ENCODE measurements at places on chromosomes 7 and 10. TPM values are rescaled to one million over a fixed set of nuclear protein-coding genes. Genes with fewer than 3 reads are reported as not detected.
A peak's percentile ranks its signal among the peaks of the same experiment; 100 is the strongest.

GRCh38 chr7:120615703-120616102 is 242.2 kb downstream of the TSPAN12 start:
- H3K27ac ChIP-seq: no peak overlapping the region
- H3K36me3 ChIP-seq: no peaks in the 10 kb centered on the region
- no peak for DNase-seq
- H3K4me3 ChIP-seq: no peak overlapping the region
- no peaks in the 10 kb centered on the region for H3K27me3 ChIP-seq

DNA sequence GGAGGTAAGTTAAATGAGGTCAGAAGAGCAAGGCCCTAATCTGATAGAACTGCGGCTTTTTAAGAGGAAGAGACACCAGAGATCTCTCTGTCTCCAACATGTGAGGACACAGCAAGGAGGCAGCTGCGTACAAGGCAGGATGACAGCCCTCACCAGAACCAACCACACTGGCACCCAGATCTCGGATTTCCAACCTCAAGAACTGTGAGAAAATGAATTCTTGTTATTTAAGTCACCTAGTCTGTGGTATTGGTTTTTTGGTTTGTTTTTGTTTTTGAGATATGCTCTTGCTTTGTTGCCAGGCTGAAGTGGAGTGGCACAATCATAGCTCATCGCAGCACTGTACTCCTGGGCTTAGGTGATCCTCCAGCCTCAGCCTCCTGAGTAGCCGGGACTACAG is 127.2 kb downstream of the DLG5 start:
- no peaks in the 10 kb centered on the region for H3K27me3 ChIP-seq
- H3K36me3 ChIP-seq: peaks cover 79% of the 10 kb centered on the region
- no peaks in the 10 kb centered on the region for H3K4me1 ChIP-seq
- no peak overlapping the region for H3K27ac ChIP-seq
- H3K4me3 ChIP-seq: no peak overlapping the region
- no peak for DNase-seq

DNA sequence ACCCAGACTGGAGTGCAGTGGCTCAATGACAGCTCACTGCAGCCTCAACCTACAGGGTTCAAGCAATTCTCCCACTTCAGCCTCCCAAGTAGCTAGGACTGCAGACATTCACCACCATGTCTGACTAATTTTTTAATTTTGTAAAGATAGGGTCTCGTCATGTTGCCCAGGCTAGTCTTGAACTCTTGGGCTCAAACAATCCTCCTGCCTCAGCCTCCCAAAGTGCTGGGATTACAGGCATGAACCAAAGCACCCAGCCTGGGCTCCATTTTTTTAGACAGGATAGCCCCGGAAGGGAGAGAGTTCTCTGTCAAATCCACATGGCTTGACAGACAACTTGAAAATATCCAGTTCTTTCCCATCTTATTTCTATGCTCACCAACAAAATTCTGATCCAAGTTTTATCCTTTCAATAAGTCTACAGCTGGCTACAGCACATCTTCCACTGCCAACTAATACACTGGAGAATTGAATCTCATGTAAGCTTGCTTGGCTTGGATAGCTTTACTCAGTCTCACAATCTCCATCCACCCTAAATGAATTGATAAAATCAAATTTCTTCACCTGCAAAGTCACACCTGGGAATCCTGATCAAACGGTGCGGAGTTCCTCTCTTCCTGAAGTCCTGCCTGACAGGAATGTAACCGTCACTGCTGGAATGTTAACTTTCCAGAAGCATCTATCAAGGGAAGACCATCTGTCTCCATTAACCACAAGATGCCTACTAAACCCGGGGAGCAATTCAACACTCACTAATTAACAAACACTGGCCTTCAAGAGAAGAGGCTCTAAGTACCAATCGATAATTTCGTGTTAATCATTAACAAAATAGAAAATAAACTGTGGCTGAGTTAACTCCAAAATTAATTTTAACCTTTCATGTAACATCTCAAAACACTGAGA is 239.7 kb upstream of the MKLN1 start:
- DNase-seq: no peak
- peaks cover 91% of the 10 kb centered on the region for H3K4me1 ChIP-seq
- no peaks in the 10 kb centered on the region for H3K36me3 ChIP-seq
- no peak overlapping the region for H3K27ac ChIP-seq
- no peaks in the 10 kb centered on the region for H3K27me3 ChIP-seq
- H3K4me3 ChIP-seq: no peak overlapping the region

PYROXD2 gene
- total RNA-seq: 7.1 TPM

DNA sequence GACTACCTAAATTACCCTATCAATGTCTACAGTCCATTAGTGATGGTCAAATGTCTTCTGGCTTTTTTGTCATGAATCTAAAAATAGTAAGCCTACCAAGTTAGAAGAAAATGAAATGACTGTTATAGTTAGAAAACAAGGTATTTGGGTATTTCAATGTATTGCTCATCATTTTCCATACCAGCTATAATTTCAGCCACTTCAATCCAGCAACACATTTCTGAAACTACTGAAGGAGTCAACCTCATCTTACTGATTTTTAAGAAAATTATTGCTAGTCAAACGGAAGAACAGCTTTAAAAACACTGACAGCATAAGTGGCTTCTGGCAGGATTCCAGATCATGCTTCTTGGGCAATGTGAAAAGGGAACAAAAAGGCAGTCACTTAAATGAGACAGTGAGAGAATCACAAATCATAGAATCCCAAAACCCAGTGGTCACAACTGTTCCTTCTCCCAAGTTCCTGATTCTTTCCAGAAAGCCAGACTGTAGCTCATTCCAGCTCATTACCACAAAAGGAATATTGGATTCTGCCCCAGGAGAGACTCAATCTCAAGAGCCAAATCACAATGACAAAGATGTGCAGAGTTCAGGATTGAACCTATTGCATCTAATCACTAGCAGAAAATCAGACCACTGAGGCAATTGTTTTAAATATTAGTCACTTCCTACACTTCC is 61.2 kb upstream of the LRRN3 start:
- H3K27me3 ChIP-seq: no peaks in the 10 kb centered on the region
- no peak overlapping the region for H3K27ac ChIP-seq
- no peak for DNase-seq
- no peak overlapping the region for H3K4me3 ChIP-seq
- no peaks in the 10 kb centered on the region for H3K36me3 ChIP-seq

- no peak for DNase-seq
- H3K4me3 ChIP-seq: no peak overlapping the region
- H3K27ac ChIP-seq: no peak overlapping the region
- H3K4me1 ChIP-seq: no peaks in the 10 kb centered on the region
- peaks cover 70% of the 10 kb centered on the region for H3K36me3 ChIP-seq
Observed at GRCh38 chr7:151135525-151135845, 32.0 kb downstream of the GBX1 start.

C10orf88 gene
- 5.6 TPM for total RNA-seq

- DNase-seq: no peak
- no peak overlapping the region for H3K4me3 ChIP-seq
- no peaks in the 10 kb centered on the region for H3K36me3 ChIP-seq
- no peaks in the 10 kb centered on the region for H3K27me3 ChIP-seq
- no peak overlapping the region for H3K27ac ChIP-seq
- H3K4me1 ChIP-seq: no peaks in the 10 kb centered on the region
Observed at GRCh38 chr7:22269963-22270362, 87.0 kb downstream of the RAPGEF5 start.

ZNF853 gene
- 14.0 TPM for total RNA-seq

TSPAN12 gene
- total RNA-seq: 9.6 TPM

NRG3 gene
- total RNA-seq: not detected

DNA sequence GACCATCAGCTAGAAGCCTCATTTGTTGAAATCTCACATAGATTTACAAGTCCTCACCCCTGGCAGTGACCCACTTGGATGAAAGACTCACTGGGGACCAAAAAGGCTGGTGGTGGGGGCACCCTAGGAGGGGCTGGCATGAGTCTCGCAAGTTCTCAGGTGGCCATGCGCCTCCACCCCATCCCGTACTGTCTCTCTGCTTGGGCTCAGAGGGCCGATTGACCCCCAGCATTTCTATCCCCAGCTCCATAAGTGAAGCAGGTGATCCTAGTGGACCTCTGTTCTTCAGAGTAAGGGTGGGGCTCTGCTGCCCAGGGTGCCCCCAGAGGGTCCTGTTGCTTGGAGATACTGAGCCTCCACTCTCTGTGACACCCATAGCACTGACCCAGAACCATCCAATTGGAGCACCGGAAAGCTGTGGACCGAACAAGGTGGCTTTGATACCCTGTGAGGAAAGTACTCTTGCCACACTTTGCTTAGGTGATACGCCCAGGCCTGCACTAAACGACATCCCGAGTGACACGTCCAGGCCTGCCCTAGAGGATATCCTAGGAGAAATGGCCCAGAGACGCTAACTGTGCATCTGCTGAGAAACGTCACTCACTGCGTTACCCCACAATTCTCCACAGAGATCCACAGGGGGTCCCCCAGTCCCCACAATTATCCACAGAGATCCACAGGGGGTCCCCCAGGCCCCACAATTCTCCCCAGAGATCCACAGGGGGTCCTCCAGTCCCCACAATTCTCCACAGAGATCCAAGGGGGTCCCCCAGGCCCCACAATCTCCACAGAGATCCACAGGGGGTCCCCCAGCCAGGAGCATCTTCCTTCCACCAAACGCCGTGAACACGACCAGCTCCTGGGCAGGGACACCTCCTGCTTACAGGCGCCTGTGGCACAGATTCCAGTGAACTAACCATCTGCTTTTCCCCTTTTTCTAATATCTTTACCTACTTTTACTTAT is 262.9 kb downstream of the PTPRN2 start:
- H3K4me1 ChIP-seq: no peaks in the 10 kb centered on the region
- H3K27ac ChIP-seq: no peak overlapping the region
- peak; percentile 79 for DNase-seq

MYL10 gene
- total RNA-seq: not detected

GRCh38 chr7:36037121-36037662 is 115.9 kb upstream of the EEPD1 start:
- DNase-seq: peak; percentile 93
- H3K4me3 ChIP-seq: no peak overlapping the region
- H3K27me3 ChIP-seq: no peaks in the 10 kb centered on the region
- no peaks in the 10 kb centered on the region for H3K36me3 ChIP-seq
- peaks cover 38% of the 10 kb centered on the region for H3K4me1 ChIP-seq

- no peaks in the 10 kb centered on the region for H3K36me3 ChIP-seq
- no peak overlapping the region for H3K27ac ChIP-seq
- peaks cover 91% of the 10 kb centered on the region for H3K4me1 ChIP-seq
- DNase-seq: no peak
- H3K27me3 ChIP-seq: no peaks in the 10 kb centered on the region
- no peak overlapping the region for H3K4me3 ChIP-seq
Observed at GRCh38 chr7:44636041-44636584, 29.7 kb downstream of the OGDH start.

- no peaks in the 10 kb centered on the region for H3K36me3 ChIP-seq
- H3K4me1 ChIP-seq: peaks cover 23% of the 10 kb centered on the region
- H3K27me3 ChIP-seq: no peaks in the 10 kb centered on the region
- H3K4me3 ChIP-seq: no peak overlapping the region
- no peak for DNase-seq
Observed at GRCh38 chr10:103551619-103552602, 58.4 kb downstream of the NEURL1 start.

C10orf62 gene
- total RNA-seq: not detected

DNA sequence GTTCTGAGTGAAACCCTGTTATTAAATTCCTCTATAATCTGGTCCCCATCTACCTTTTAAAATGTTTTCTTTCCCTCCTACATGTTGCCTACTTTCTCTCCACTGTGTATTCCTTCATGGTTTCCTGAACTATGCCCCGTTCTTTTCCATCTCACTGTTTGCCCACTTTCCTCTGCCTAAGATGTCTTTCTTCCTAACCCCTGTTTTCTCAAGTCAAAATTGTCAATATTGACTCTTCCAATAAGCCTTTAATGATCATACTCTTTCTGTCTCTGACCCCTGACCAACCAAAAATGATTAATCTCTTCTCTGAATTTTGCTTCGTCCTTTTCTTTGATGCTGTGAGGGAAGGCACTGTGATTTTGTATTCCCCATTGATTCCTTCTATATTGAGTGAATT is 30.6 kb upstream of the OIT3 start:
- DNase-seq: no peak
- H3K27me3 ChIP-seq: no peaks in the 10 kb centered on the region
- H3K36me3 ChIP-seq: no peaks in the 10 kb centered on the region

ZNF488 gene
- not detected for total RNA-seq

SKIDA1 gene
- total RNA-seq: 2.7 TPM

MRLN gene
- not detected for total RNA-seq

DNA sequence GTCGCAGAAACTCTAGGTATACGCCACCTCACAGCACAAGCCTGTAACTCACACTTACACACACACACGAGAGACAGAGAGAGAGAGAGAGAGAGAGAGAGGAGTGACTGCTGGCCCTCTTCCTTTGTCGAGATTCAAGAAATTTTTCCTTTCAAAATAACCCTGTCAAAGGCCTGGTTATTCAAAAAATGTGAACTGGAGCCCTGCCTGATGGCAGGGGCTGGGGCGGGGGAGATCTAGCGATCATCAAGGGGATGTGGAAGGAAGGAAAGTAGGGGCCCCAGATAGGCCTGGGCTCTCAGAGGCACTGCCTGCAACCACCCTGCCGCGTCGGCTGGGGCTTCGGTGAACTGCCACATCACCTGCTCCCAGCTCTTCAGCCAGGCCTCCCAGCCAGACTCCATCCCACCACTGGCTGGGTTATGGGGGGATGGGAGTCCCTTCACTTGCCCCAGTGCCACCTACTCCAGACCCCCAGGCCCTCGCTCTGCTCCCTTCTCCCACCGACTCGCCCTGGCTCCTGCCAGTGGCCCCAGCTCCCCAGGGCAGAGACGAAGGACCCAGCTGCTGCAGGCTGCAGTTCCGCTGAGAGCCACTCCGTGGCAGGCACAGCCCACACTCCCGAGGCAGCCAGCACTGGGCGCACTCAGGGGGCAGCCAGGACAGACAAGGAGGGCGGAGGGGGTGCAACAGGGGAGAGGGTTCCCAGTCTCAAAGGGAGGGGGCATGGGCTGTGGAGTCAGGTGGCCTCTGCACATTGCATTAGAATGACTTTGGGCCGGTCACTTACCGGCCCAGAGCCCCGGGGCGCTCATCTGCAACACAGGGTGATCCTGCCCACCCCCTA is 15.3 kb downstream of the KCNH2 start:
- DNase-seq: no peak
- H3K27me3 ChIP-seq: no peaks in the 10 kb centered on the region
- H3K4me1 ChIP-seq: no peaks in the 10 kb centered on the region
- H3K4me3 ChIP-seq: no peak overlapping the region
- no peaks in the 10 kb centered on the region for H3K36me3 ChIP-seq

DNA sequence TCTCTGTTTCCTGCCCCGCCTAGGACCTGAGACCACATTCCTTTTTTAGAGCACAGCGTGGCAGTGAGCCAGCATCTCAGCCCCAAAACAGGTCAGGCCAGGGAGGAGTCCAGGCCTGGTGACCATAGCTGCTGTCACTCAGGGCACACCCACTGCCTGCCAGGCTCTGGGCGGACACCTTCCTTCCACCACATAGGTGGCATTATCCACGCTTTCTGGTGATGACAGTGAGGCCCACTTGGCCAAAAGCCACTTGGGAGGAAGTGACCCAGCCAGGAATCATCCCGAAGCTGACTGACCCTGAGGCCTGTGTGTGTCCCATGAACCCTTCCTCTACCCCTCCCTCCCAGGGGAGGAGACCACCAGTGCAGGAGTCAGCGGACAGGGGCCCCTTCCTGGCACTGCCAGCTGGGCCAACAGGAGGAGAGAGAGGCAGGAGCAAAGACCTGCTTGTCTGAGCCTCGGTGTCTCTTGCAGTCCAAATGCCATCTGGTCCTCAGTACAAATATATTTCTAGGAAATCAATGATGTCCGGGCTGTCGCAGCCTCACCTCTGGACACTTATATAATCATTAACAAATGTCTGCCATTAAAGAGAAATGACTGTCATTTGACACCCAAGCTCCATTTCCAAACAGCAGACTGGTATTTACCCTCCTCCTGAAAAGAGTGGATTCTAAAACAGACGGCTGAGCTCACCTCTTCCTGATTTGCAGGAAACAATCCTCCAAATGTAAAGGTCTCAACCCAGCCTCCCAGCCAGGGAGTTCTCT is 63.0 kb downstream of the ABRAXAS2 start:
- H3K27me3 ChIP-seq: no peaks in the 10 kb centered on the region
- no peak overlapping the region for H3K27ac ChIP-seq
- H3K4me1 ChIP-seq: no peaks in the 10 kb centered on the region
- no peak overlapping the region for H3K4me3 ChIP-seq
